NCI-H1694 treated with DMSO at 0.1 percent for 48 hours (cell line): ENCODE measurements at places on chromosomes 13 and 19.

- no peak for DNase-seq
These were observed 70.9 kb downstream of the GGACT start for GRCh38 chr13:100517728-100518127.

- DNase-seq, result no peak
These were observed 6.6 kb upstream of the SOX1 start for GRCh38 chr13:112060282-112060830.

DNA sequence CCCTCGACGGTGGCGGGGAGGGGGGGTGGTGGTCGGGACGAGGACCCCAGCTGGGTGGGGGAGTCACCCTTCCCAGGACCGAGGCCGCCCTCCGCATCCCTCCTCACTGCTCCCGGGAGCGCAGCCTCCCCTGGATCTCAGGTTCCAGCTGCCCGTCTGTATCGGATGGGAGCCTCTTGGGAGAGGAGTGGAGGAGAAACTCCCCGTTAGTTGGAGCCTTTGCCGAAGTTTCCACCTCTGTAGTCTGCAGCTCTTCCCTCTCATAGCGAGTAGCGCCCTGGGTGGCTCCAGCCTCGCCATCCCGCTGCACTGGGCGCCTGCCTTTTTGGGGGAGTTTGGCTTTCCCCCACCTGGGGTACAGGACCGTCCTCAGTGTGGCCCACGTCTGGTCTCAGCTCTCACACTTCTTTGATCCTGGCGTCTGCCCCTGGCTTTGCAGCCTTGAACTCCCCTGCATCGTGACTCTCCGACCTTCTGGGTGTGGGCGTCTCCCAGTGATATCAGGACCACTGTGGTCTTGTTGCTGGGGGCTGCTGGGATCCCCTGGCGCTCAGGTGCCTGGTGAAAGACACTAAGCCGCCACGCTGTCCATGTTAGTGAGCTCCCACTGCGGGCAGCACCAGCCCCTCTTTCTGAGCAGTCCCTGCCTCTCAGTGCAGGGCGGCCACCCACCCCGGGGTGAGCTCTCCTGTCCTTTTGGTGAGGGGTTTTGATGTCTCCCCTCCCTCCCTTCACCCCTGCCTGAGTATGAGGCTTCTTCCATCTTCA, 1.1 kb downstream of the CNOT3 start:
- DNase-seq, result no peak

DNA sequence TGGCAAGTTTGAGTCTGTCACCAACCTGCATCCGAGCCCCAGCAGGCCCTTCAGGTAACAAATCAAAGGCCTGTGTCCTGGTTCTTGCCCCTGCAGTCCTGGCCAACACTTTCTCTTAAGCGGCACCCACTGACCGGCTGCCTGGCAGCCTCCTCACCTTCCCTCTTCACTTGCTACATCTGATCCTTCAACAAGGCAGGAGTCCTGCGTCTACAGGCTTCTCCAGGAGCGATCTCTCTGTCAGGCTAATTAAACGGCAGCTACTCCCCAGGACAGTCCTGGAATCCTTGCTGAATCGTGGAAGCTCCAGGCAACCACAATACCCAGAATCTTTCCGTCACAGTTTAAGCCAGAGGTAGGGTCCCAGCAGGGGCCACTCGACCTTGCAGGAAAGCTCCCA, 41.1 kb upstream of the GAS6 start:
- DNase-seq, result no peak
